ENCODE measurements at places on chromosomes 3 and 15.

GRCh38 chr3:128187495-128187894, 34.2 kb downstream of the EEFSEC start:
- DNase-seq = no peak

DNA sequence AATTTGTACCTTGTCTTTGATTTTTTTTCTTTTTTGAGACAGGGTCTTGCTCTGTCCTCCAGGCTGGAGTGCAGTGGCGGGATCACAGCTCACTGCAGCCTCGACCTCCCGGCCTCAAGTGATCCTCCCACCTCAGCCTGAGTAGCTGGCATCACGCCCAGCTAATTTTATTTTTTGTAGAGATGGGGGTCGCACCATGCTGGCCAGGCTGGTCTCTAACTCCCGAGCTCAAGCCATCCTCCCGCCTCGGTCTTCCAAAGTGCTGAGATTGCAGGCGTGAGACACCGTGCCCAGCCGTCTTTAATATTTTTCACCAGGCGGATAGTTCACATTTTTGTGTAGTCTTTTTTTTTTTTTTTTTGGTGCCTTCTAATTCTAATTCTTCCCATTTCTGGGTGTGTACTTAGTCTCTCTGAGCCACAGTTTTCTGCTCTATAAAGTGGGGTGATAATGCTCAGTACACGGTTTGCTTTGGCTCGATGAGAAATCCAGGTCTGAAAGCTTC, 528 bp upstream of the TATDN2 start:
- no peak for DNase-seq

DNA sequence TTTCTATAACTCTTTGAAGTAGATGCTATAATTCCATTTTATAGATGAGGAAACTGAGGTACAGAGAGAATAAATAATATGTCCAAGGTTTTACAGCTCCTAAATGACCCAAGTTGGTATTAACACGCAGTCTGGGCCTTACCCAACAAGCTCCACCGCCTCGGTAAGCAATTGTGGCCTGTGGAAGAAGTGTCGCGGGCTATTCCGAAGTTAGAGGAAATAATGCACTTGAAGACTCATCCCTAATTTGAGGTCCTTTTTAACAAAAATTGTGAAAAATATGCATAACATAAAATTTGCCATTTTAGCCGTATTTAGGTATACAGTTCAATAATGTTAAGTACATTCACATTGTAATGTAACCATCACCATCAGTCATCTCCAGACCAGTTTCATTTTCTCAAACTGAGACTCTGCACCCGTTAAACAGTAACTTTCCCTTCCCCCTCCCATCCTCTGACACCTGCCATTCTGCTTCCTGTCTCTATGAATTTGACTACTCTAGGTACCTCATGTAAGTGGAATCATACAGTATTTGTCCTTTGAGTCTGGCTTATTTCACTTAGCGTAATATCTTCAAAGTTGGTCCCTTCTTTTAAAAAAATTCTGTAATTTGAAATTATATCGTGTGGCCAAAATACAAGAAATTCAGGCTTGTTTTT, 18.2 kb downstream of the IDH3A start:
- DNase-seq = no peak

- DNase-seq = no peak
Measured at GRCh38 chr3:54366839-54367238, 244.5 kb downstream of the CACNA2D3 start.

DNA sequence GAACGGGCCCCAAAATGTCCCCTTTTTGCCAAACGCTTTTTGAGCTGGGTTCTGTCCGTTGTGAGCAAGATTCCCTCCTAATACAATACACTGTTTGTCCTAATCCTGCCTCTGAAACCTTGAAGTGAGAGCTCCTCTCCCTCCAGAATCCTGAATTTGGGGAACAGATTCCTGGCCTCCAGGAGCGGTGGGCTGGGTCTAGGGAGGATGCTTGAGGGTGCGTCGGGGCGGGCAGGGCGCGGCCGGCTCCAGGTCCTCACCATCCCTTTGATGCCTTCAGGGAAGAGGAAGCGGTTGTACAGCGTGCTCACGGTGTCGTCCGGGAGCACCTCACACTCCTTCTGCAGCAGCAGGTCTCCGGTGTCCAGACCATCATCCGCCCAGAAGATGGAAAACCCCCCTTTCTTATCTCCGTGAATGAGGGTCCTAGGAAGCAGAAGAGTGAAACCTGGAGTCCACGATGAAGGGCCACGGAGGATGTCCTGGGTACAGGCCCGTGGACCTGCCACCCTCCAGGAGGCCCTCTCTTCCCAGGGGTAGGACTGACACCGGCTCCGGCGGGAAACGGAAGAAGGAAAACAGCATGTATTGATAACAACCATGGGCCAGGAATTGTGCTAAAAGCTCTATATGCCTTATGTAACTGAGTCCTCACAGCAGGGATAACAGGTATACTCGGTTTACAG, 23.2 kb downstream of the ALDH1L1 start:
- no peak for DNase-seq

GRCh38 chr15:75023872-75024636, 664 bp downstream of the PPCDC start:
- DNase-seq = no peak

DNA sequence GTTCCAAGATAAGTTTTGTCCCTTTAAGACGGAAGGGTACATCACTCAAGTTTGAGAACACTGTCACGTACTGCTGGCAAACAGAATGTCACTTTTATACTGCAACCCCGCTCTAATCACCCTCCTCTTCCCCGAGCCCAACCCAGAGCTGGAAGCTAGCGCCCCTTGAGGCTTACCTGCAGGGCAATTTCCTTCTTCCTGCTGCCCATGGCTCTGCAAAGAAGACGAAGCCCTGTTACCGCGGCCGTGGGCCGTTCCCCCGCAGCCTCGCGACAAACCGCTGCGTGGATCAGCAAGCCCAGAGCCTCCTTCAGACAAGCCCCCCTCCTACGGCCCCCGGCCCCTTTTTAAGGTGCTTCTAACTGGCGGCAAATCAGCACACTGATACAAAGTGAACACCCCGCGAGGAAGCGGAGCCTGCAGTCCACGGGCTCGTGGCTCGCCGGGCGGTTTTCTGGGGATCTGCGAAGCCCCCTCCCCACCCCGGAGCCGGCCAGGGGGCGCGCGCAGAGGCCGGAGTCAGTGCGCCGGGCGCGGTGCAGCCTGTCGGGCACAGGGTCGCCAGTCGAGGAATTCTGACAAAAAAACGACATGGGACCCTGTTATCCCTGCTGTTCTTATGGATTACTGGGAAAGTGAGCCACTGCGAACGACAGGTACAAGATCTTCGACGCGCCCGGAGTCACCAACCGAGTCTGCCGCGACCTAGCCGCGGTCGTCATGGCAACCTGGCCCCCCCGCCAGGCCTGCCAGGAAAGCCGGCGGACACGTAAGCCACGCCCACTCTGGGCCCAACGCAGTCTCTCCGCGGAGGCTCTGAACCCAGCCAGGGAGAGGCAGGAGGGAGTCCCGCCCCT, at the start of gene NME9:
TSS of gene NME9 (minus strand) at position 725 of the 857 bp plus-strand sequence. CDS start at position 209, 516 bp downstream.
- DNase-seq = peak; percentile 82

GRCh38 chr3:99776516-99777209, 41.0 kb upstream of the CMSS1 start:
- no peak for DNase-seq

GRCh38 chr3:134090031-134090430, 60.3 kb upstream of the SLCO2A1 start:
- DNase-seq = no peak

DNA sequence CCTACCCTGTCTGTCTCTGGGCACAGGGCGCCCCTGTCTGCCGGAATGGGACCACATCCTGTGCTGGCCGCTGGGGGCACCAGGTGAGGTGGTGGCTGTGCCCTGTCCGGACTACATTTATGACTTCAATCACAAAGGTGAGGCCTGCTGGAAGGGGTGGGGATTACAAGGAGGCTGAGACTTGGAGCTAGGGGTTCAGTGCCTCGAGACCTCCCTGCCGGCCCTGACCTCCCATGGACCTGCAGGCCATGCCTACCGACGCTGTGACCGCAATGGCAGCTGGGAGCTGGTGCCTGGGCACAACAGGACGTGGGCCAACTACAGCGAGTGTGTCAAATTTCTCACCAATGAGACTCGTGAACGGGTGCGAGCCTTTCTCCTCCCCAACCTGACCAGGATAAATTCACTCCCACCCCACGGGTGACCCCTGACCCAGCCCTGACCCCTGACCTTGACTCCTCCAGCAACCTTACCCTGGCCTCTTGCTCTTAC, 20.4 kb downstream of the PTH1R start:
- DNase-seq = no peak

DNA sequence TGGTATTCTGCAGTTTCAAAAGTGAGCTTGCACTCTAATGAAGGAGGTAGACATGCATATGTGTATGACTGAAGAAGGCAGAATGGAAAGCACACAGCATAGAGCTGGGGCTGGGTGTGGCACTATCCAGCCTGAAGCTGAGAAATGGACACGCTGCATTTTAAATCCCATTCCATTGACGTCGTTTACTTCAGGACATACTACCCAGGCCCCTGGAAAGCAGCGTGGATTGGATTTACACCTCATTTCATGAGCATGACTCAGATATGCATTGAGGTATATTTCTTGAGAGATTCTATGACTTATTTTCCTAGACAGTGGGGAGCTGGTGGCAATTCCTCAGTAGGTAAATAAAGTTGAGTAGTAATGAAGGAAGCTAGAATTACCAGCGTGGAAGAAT, 101.4 kb downstream of the ABI3BP start:
- no peak for DNase-seq

DNA sequence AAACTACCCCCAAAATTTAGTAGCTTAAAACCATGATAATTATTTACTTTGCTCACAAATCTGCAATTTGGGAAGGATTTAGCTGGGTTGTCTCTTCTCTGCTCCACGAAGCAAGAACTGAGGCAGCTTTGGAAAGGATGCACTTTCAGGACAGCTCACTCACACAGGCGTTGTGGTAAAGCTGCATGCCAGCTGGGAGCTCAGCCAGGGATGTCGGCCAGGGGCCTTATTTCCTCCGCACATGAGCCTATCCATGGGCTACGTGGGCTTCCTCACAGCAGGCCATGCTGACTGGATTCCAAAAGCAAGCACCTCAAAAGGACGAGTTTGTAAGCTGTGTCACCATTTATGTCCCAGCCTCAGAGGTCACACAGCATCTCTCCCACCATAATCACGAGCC, 301.3 kb upstream of the IGF1R start:
- DNase-seq = no peak

DNA sequence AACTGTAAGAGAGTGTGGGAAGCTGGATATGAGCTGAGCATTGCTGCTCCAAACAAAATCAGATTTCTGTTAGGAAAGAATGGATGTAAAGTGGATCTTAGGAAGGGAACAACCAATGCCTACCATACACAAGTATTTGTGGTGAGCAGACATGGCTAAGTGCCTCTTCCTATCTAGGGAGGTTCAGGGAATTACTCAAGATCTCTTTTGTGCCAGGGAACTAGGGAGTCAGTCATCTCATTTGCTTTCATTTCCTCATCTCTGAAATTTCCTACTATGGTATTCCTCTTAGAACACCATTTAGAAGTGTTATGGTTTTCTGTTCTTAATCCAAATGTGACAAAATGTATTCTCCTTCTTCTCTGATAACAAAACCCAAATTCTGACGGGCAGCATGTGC, 396.5 kb downstream of the FHIT start:
- no peak for DNase-seq

DNA sequence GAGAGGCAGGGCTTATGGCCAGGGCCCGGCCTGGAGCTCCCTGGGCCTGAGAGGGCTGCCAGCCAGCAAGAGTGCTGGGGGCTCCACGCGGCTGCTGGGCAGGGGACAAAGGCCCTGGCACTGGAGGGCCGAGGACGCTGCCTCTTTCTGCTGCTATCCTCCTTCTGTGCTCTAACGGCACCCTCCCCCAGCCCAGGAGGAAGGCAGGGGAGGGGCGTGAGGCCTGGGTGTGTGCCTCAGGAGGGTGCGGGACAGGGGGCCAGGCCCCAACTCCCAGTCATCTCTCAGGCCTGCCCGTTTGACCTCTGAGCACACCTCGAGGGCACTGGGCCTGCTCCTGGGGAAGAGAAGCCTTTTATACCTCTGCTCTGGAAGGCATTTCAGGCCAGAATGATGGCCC, 115.5 kb downstream of the ADCY5 start:
- DNase-seq = no peak

GRCh38 chr3:65481085-65481484, 557.6 kb downstream of the MAGI1 start:
- no peak for DNase-seq

- no peak for DNase-seq
Measured at GRCh38 chr3:12423131-12423530, 61.1 kb upstream of the TSEN2 start.

- DNase-seq = no peak
Measured at GRCh38 chr3:126979046-126979628, 3.8 kb upstream of the PLXNA1 start.

DNA sequence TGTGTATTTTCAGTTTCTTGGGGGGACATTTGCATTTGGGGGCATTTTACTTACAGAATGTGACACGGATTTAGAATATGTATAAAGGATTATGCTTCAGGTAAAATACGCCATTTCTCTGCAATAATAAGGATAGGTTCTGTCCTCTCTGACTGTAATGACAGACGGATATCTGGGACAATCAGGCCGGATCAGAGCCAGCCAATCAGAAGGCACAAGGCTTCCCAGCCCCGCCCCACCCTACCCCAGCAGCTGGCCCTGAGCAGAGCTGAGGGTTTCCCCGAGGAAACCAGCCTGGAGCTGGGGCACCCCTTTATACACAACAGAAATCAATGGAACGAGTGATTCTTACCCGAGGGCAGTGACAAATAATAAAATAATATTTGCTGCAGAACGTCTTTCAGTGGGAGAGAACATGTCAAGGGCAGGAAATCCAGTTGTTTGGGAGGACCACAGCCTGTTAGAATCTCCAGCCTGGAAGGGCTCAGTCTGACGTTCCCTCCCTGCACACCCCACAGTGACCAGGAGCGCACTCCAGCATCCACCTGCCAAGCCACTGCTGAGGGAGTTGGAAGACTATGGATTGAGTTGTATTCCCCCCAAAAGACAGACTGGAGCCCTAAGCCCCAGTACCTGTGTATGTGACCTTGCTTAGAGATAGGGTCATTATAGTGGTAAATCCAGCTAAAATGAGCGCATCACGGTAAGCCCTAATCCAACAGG, 30.3 kb upstream of the SEC13 start:
- DNase-seq = no peak

DNA sequence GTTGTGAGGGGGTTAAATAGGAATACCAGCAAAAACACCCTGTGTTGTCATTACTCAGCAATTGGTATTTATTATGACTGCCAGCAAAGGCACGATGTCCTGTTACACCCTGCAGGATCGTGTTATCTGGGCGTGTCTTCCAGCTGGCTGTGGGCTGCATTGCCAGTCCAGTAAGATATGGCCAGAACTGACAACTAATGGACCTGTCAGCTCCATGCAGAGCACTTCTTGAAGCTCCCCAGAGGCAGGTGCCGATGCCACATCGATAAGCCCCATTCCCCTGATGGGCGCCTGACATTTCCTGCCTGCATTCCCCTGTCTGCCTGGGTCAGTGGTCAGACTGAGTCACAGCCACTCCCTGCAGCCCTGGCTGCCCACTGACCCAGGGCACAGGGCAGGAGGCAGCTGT, 79.7 kb upstream of the RASGRF1 start:
- DNase-seq = no peak

DNA sequence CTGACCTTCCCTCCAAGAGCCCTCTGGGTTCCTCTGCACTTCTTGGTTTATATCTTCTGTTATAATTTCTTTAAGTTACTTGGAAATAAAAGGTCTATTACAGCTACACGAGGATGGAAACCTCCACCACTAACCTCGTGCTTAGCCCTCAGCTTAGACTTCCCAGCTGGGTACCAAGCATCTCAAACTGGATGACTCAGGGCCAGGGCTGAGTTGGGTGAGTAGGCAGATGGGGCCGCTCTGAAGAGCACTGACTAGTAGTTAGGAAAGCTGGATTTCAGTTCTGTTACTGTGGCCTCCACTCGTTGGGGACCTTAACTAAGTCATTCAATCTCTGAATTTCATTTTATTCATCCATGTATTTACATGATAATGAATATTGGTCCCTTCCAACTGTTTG, 1036.6 kb downstream of the IGSF11 start:
- DNase-seq = no peak

Measured in stimulated activated CD4-positive, alpha-beta T cell treated with anti-CD3 and anti-CD28 coated beads, TNF-alpha, amount 100 ng/mL, for 1 hour (primary cell).